Activated T-cell treated with anti-CD3 and anti-CD28 coated beads, Interleukin-2, amount 50 U/mL, for 72 hours (primary cell): ENCODE measurements at places on chromosomes 3 and 15. TPM values are rescaled to one million over a fixed set of nuclear protein-coding genes. Genes with fewer than 3 reads are reported as not detected.
A peak's percentile ranks its signal among the peaks of the same experiment; 100 is the strongest.

The GPR176 gene
- total RNA-seq = 0.41 TPM

The CCR8 gene
- total RNA-seq = 1.2 TPM

GRCh38 chr3:46609212-46609721 lies 3.1 kb upstream of the FAM240A start:
- no peak for DNase-seq
- no peaks in the 10 kb centered on the region for H3K36me3 ChIP-seq
- no peak overlapping the region for H3K4me3 ChIP-seq
- H3K27me3 ChIP-seq = no peaks in the 10 kb centered on the region

DNA sequence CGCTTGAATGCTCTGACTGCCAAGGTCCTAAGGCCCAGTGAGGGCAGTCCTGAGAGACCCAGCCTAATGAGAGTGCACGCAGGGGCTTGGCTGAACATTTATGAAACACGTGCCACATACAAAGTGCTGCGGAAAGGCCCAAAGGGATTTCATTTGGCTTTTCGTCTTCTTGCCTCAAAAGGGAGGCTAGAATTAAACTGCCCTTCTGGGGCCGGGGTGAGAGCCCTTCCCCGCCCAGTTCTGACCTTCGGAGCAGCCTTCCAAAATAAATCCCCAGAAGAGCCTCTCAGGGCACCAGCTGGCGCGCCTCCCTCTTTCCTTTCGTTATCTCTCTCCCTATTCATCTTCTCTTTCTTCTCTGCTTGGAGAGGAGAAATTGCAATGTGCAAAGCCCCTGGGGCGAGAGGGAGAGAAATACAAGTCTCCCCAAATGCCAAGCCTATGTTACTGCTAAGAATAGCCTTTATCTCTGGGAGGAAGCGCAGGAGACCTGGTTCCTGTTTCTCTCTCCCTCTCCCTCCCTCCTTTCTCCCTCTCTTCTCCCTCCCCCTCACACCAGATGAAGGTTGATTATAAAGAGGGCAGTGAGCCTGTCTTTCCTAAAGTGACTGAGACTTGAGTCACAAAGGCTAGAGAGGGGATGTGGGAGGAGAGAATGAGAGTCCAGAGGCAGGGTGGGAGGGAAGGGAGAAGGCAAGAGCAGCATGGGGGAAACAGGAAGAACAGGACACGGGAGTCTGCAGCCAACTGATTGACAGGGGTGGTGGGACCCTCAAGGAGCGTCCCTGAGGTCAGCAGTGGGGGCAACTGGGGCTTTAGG lies 36.7 kb upstream of the NDUFB4 start:
- peaks cover 17% of the 10 kb centered on the region for H3K4me1 ChIP-seq
- no peaks in the 10 kb centered on the region for H3K36me3 ChIP-seq
- H3K27me3 ChIP-seq = peaks cover 5% of the 10 kb centered on the region
- peak overlapping the region; percentile 68 for H3K4me3 ChIP-seq

GRCh38 chr3:123725652-123726400 lies 141.0 kb upstream of the HACD2 start:
- no peaks in the 10 kb centered on the region for H3K36me3 ChIP-seq
- no peak overlapping the region for H3K4me3 ChIP-seq
- no peaks in the 10 kb centered on the region for H3K4me1 ChIP-seq
- no peak overlapping the region for H3K27ac ChIP-seq
- H3K27me3 ChIP-seq = peaks cover 4% of the 10 kb centered on the region

DNA sequence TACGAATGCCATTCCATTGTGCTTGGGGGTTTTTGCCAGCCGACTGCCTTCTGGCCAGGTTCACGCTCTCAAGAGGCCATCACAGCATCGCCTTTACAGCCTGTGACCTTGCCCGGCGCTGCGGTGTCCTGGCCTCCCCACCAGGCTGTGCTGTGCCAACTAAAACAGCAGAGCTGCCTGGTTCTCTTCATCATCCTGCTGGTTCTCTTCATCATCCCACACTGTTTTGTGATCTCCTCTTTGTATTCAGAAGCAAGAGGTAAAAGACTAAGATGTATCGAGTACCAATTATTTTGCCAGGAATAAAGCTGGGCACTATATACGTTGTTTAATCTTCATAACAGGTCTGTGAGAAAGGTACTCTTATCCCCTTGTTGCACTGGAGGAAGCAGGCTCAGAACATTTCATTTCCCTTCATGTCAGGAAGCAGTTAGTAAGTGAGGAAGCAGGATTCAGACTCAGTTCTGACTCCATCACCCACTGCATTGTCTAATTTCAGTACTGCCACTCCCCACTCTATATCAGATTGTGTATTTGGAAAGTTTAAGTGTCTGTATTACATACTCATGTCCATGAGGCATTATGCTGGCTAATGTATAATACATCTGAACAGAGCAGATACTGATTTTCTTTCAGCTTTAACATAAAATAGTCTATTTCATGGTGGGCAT lies 92.7 kb downstream of the LRRC28 start:
- peaks cover 16% of the 10 kb centered on the region for H3K4me1 ChIP-seq
- H3K4me3 ChIP-seq = no peak overlapping the region
- no peak overlapping the region for H3K27ac ChIP-seq
- H3K36me3 ChIP-seq = no peaks in the 10 kb centered on the region

DNA sequence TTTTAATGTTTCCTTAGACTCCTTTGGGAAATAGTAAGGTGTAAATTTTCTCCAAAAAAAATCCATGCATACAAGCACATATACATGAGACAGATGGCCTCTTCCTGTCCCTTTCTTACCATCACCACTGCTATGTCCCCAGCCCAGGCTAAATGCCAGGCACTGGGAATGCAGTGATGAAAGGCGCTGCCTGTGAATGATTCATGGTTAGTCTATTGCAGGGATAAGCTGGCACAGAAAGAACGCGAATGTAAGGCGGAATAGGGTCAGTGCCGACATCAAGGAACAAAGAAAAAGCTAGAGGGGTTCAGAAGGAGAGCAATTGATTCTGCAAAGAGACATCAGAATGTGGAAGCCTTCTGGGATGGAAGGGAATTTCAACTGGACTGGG lies 36.2 kb upstream of the CFAP161 start:
- H3K27ac ChIP-seq = no peak overlapping the region
- DNase-seq = no peak
- no peaks in the 10 kb centered on the region for H3K36me3 ChIP-seq
- peaks cover 62% of the 10 kb centered on the region for H3K27me3 ChIP-seq
- no peak overlapping the region for H3K4me3 ChIP-seq
- peaks cover 12% of the 10 kb centered on the region for H3K4me1 ChIP-seq

- peak; percentile 16 for DNase-seq
- peak overlapping the region; percentile 62 for H3K4me3 ChIP-seq
- H3K36me3 ChIP-seq = peaks cover 2% of the 10 kb centered on the region
- peaks cover 71% of the 10 kb centered on the region for H3K4me1 ChIP-seq
- H3K27me3 ChIP-seq = no peaks in the 10 kb centered on the region
These were observed 36.2 kb downstream of the CDCP1 start for GRCh38 chr3:45109771-45110508.
